ENCODE measurements at places on chromosomes 16 and 17. TPM values are rescaled to one million over a fixed set of nuclear protein-coding genes. Genes with fewer than 3 reads are reported as not detected.
A peak's percentile ranks its signal among the peaks of the same experiment; 100 is the strongest.

GRCh38 chr16:3101018-3101840 lies 2.1 kb upstream of the ZSCAN10 start:
- DNase-seq = peak; percentile 53
- no peaks in the 10 kb centered on the region for H3K27me3 ChIP-seq
- H3K4me1 ChIP-seq = peaks cover 6% of the 10 kb centered on the region
- peaks cover 6% of the 10 kb centered on the region for H3K36me3 ChIP-seq
- H3K4me3 ChIP-seq = no peak overlapping the region
- no peak overlapping the region for H3K27ac ChIP-seq

- H3K27me3 ChIP-seq = no peaks in the 10 kb centered on the region
- peaks cover 34% of the 10 kb centered on the region for H3K36me3 ChIP-seq
- DNase-seq = no peak
- H3K4me3 ChIP-seq = no peak overlapping the region
Measured at GRCh38 chr16:68910051-68910450, 66.7 kb downstream of the TANGO6 start.

- H3K4me1 ChIP-seq = no peaks in the 10 kb centered on the region
- no peak for DNase-seq
- no peak overlapping the region for H3K4me3 ChIP-seq
- H3K27ac ChIP-seq = no peak overlapping the region
- no peaks in the 10 kb centered on the region for H3K27me3 ChIP-seq
- no peaks in the 10 kb centered on the region for H3K36me3 ChIP-seq
Measured at GRCh38 chr17:18117533-18117932, 9.0 kb downstream of the MYO15A start.

DNA sequence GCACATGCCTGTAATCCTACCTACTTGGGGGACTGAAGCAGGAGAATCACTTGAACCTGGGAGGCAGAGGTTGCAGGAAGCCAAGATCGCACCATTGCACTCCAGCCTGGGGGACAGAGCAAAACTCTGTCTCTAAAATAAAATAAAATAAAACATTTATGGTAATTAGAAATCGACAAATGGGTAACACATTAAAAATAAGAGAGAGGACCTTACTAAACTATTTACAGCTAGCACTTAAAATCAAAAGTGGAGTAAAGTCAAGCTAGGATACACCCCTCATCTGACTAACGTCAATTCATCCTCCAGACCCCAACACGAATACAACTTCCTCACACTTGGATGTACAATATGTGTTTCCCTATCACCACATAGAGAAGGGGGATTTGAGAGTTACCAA lies 27.8 kb upstream of the RHOT1 start:
- DNase-seq = no peak
- no peaks in the 10 kb centered on the region for H3K27me3 ChIP-seq
- no peaks in the 10 kb centered on the region for H3K36me3 ChIP-seq
- H3K27ac ChIP-seq = no peak overlapping the region
- H3K4me1 ChIP-seq = no peaks in the 10 kb centered on the region

DNA sequence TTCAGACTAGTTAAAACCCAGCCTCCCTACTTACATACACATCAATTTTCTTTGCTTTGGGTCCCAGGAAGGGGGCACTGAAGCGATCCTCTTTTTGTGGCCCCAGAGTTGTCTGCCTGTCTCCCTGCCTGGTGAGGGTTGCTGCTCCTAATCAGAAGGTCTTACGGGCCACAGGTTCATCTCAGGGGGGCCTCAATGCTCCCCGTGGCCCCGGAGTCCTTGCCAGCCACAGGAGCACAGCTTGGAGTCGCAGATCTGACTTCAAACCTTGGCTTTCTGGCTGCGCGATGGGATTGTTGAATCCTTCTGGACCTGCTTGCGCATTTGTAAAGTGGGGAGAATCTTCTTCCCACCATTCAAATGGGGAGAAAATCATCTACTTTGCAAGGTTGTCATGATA lies 44.8 kb upstream of the MYH10 start:
- no peaks in the 10 kb centered on the region for H3K4me1 ChIP-seq
- H3K27ac ChIP-seq = no peak overlapping the region
- peaks cover 32% of the 10 kb centered on the region for H3K27me3 ChIP-seq
- no peak overlapping the region for H3K4me3 ChIP-seq
- H3K36me3 ChIP-seq = no peaks in the 10 kb centered on the region

- H3K27me3 ChIP-seq = no peaks in the 10 kb centered on the region
- H3K4me1 ChIP-seq = peaks cover 16% of the 10 kb centered on the region
- peaks cover 69% of the 10 kb centered on the region for H3K36me3 ChIP-seq
- no peak for DNase-seq
- no peak overlapping the region for H3K27ac ChIP-seq
Measured at GRCh38 chr17:17815062-17815406, 21.8 kb downstream of the SREBF1 start.

- DNase-seq = no peak
- no peak overlapping the region for H3K27ac ChIP-seq
- peaks cover 4% of the 10 kb centered on the region for H3K4me1 ChIP-seq
- H3K4me3 ChIP-seq = no peak overlapping the region
Measured at GRCh38 chr17:48615963-48616716, 1.0 kb upstream of the HOXB8 start.

Gene IL17C
- total RNA-seq = not detected

Gene KRTAP2-3
- total RNA-seq = not detected

Gene OMG
- total RNA-seq = 0.16 TPM

Gene KRT32
- not detected for total RNA-seq

Measured in MCF 10A (cell line).